NCI-H2171 treated with DMSO at 0.1 percent for 48 hours (cell line): ENCODE measurements at places on chromosomes 5 and 9.
A peak's percentile ranks its signal among the peaks of the same experiment; 100 is the strongest.

DNA sequence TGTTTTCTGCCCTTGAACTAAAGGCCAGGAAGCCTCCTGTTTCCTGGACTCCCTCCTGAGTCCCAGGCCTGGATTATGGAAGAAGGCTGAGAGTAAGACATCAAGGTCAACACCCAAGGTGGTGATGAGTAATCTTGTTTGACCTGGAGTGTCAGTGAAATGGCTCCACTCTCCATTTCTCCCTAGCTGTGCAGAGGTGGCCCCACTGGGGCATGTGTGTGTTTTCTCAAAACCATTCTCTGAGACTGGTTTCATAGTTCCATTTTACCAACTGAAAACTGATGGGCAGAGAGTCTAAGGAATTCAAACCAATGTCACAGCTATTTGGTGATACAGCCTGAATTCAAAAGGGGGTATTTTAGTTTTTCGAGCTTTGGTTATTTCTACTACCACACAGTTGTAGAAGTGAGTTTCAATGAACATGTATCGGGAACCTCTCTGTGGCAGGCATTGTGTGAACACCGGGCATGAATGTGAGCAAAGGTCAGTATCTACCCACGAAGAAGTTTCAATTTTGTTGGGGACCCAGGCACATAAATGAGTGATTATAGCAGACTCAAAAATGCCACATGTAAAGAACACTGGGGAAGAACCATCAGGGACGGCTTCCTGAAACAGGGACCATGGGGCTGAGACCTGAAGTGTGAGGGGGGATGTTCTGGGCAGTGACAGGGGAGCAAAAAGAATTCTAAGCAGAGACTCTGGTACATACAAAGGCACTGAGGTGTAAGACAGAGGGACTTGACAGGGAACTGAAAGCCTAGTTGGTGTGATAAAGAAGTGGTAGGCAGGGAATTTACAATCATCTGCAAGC lies 269.6 kb upstream of the KLF4 start:
- no peak for DNase-seq

- DNase-seq = no peak
Observed at GRCh38 chr5:93307557-93307956, 273.5 kb downstream of the NR2F1-AS1 start.

DNA sequence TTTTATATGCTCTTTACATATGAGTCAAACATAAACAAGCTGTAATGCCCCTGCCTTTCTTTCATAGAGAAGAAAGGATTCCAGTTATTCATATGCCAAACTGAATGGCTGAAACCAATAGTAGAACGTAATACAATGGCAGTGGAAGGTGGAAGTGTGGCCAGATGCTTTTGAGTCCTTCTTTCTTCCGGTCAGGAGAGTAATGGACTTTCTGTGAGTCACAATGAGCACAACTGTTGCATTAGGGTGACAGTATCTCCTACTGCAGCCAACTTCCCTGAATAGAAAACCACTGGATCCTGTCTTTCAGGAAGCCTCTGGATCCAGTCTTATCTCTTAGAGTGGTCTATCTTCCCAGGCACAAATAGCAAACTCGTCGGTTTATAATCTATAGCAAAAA lies 855.2 kb downstream of the MAT2B start:
- DNase-seq = no peak

DNA sequence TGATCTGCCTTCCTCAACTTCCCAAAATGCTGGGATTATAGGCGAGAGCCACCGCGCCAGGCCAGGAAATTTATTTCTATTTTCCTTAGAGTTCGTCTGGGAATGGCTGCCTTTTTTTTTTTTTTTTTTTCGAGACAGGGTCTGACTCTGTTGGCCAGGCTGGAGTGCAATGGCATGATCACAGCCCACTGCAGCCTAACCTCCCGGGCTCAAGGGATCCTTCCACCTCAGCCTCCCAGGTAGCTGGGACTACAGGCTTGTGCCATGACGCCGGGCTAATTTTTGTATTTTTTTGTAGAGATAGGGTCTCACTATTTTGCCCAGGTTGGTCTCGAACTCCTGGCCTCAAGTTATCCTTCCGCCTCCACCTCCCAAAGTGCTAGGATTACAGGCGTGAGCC lies 888 bp upstream of the LAMC3 start:
- no peak for DNase-seq

DNA sequence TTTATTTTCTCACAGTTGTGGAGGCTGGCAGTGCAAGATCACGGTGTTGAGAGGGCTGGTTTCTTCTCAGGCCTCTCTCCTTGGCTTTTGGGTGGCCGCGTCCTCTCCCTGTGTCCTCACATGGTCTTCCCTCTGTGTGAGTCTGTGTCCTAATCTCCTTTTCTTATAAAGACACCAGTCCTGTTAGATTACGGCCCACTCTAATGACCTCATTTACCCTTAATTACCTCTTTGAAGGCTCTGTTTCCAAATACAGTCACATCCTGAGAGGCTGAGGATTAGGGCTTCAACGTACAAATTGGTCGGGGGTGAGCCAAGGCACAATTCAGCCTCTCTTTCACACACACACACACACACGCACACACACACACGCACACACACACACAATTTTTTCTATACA lies 73.0 kb downstream of the UGCG start:
- no peak for DNase-seq

DNA sequence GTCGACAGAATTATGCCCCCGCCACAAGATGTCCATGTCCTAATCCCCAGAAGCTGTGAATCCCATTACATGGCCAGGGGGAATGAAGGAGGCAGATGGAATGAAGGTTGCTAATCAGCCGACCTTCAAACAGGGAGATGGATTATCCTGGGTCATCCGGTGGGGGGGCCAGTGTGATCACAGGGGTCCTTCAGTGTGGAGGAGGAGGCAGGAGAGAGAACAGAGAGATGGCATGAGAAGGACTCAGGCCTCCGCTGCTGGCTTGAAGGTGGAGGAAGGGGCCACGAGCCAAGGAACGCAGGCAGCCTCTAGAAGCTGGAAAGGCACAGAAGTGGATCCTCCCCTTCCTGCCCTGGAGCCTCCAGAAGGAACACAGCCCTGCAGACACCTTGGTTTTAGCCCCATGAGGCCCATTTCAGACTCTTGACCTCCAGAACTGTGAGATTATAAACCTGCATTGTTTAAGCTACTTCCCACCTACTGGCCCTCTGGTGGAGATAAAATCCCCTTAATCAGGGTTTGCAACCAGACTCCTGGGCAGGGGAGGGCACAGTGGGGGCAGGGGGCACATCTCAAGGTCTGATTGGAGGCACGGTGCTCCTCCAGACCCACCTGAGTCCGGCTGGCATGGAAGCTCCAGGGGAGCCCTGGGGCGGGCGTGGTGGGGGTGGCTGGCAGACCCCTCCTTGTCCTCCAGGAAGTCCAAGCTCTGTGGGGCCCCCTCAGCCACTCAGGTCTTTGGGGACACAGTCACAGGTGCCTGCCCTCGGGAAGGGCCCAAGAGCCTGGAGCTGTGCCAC lies 13.8 kb downstream of the PTGES2 start:
- no peak for DNase-seq

DNA sequence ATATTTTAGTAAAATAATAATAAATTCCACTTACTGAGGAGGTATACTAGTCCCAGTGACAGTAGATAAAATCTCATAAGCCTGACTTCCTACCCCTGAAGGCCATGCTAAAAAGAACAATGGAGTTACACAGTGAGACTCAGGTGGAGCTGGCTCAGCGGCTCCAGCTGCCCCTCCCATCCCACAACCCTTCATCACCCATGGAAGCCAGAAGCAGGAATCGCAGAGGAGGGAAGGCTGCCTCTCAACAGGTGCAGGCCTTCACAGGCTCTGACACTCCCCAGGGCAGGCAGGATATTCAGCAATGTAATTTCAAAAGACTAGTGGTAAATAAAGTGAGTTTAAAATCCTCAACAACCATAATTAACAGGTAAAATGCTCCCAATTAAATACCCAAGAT lies 67.5 kb downstream of the FANCC start:
- no peak for DNase-seq

DNA sequence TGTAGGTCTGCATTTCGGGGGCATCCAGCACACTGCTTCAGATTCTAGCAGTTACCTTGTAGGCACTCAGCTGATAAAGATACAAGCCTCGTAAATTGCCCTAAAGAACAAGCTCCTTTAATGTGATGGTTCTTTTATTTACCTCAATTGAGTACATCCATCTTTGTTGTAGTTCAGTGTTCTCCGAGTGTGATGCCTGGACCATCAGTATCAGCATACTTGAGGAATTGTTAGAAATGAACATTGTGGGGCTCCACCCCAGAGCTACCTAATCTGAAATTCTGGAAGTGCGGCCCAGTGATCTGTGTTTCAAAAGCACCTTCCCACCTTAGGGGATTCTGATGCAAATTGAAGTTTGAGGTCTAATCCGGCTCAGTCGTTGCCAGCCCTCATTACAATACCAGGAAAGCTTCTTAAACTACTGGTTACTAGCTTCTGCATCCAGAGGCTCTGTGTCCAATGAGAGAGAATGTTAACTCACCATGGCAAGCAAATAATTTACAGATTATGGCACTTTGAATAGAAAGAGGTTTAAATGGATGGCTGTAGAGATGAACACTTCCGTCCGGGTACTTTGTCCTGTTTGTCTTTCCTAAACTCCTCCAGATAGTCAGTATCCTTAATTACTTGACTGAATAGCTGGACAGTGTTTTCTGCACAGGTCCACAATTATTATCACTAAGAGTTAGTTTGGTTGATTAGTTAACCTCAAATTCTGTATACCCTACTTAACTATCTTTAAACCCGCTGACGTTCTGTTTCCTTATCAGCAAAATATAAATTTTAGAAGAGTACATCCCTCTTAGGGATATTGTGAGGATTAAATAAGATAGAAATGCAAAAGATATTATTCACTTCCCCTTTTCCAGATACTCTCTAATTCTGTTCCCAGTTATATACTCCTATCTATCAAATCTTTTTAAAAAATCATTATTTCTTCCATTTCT lies 47.9 kb downstream of the RAI14 start:
- DNase-seq = no peak

DNA sequence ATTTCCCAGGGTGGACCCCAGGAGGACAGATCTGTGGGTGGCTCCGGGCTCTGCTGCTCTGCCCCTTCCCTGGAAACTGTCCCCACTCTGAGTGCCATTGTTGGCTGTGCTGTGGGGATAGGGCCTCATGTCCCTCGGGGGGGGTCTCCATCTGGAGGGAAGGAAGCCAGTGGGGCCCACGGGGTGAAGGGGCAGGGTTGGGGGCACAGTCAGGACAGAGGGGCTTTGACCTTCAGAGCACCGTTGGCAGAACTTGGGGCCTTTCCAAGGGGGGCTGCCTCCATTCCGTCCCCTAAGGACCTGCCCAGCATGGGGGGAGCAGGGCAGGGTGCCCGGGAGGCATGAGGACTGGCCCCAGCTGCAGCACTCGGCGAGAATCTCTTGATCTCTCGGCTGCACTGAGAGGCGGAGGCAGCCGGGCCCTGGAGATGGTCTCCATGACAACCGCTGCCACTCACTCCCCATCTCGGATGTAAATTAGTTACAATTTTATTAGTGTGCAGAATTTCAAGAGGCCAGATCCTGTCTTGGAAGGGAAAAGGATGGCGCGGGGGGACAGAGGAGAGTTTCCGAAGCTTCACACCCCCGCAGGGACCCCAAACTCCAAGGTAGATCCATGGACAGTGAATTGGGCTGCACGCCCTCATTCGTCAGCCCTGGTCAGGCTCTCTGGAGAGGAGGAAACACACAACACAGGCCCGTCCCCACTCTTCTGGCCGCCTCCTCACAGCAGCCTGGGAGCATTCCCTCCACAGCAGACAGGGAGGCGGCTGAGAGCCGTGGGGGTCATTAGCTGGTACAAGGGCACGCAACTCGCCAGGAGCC lies 216.2 kb upstream of the IER5L start:
- peak; percentile 10 for DNase-seq

GRCh38 chr9:134342746-134343115 lies 16.5 kb downstream of the RXRA start:
- no peak for DNase-seq

DNA sequence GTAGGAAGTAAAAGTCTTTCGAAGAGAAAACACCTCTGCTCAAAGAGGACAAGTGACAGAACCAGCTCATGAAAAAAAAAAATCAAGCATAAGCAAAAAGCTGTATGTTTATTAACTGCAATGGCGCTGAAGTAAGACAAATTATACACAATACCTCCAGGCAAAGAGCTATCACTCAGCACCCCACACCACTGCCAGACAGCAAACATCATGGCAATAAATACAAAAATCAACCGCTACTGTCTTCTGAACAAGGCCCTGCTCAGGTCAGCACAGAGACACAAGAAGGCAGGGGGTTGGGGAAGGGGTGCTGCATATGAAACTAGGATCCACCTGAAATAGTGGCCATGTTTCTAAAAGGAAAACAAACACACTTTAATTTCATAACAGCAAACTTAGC lies 50.4 kb downstream of the MAPKAP1 start:
- DNase-seq = no peak

GRCh38 chr5:115809946-115810345 lies 6.5 kb downstream of the CDO1 start:
- DNase-seq = no peak

GRCh38 chr5:94524841-94525697 lies 93.3 kb downstream of the KIAA0825 start:
- peak; percentile 3 for DNase-seq

- no peak for DNase-seq
Observed at GRCh38 chr5:31755676-31756230, 116.8 kb downstream of the PDZD2 start.

DNA sequence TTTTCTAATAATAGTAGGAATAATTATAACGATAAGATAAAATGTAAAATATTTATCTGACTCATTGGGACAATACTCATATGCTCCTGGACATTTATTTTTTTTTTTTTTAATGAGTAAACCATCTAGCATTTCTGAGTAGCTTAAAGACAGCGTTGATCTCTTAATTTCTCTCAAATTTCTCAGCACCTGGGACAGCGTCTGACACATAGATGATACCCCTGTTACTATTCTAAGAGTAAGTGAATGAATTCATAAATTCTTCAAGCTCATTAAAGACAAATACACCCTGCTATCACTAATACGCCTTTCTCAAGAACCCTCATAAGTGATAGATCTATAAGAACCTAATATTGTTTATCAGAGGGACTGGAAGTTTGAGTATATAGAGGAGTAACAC lies 12.0 kb upstream of the HTR4 start:
- DNase-seq = no peak

DNA sequence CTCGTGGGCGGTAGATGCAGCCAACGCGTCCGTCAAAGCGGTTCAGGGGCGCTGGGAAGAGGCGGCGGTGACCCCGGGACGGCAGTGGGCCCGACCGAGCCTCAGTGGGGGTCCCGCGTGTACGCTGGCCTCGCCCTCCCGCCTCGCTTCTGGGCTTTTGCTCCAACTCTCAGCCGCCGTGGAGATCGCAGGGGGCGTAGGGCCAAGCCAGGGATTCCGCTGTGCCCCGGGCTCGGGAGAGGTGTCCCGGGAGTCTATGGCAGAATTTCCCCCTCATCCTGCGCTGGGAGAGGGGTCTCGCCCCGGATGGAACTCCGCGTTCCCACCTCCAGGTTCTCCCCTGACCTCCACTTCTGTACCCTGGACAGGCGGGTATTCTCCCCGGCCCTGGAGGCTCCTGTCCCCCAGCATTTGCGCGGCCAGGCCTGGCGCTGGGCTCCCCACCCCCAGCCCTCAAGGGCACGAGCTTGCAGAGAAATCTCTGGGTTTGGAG lies 131.9 kb downstream of the MRPL36 start:
- no peak for DNase-seq

- no peak for DNase-seq
Observed at GRCh38 chr9:113707953-113708695, 168.0 kb upstream of the ZNF618 start.
